ENCODE measurements at places on chromosomes 4 and X.

GRCh38 chr4:23911675-23912455, 22.0 kb upstream of the PPARGC1A start:
- DNase-seq: no peak

DNA sequence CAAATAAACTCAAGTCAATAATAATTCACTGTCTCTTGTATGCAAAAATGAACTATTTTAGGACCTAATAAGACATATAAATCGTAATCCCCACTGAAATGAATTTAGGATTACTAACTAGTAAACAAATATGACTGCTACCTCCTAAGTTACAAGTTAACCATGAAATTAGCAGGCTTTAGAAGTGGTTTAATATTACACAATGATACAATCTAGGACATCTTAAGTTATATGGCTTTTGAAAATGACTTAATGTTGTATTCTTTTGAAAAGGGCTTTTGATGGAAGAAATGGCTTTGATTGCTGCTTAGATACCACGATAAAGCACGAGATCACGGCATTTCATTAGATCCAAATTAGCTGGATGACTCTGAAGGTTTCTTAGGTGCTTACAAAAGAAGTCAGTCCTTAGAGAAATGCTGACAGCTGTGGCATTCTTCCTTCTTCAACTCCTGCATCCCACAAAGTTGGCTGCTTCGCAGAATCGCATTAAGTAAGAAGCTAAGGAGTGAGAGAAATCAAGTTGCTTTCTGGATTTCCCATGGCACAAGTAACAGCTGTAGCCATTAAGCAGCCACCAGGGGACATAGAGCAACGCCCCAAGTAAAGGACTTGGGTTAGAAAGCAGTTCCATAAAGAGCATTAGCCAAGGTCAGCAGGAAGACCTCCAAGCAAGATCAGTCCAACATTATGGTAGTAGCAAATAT, 6.9 kb downstream of the SLC10A7 start:
- no peak for DNase-seq

- DNase-seq: no peak
These were observed 51.1 kb upstream of the IL21 start for GRCh38 chr4:122671919-122672490.

GRCh38 chrX:118520216-118521206, 24.9 kb downstream of the DOCK11 start:
- no peak for DNase-seq

- peak; percentile 61 for DNase-seq
These were observed at the start of gene ARMCX4 for GRCh38 chrX:101485212-101485949. TSS of gene ARMCX4 (plus strand) at chrX:101485456. CDS start at chrX:101488590, 3,134 bp downstream.

DNA sequence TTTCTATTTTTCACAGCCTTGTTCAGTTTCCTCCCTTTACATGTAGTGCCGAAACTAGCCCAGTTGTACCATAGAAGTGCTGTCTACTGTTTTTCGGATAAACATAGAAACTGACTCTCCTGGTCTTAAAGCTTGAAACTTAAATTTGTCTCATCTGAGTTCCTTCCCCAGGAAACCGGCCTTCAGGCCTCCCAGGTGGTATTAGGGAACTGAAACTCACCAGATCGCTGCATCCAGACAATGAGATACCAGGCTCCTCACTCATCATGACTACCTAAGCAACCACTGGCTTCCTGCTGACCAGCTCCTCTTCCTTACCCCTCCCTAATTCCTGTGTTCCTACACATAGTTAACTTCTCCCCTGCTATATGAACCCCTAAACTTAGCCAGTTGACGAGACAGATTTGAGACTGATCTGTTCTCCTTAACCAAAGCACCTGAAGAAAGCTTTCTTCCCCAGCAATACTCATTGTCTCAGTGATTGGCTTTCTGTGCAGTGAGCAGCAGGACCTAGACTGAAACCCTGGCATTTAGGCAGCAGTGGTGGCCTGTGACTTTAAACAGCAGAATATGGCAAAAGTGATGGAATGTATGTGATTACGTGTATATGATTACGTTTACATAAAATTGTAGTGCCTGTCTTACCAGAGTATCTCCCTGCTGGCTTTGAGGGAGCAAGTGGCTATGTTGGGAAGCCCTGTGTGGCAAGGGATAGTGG, 959.1 kb upstream of the LCORL start:
- DNase-seq: no peak
